ENCODE measurements at places on chromosomes 6 and 20.
A peak's percentile ranks its signal among the peaks of the same experiment; 100 is the strongest.

DNA sequence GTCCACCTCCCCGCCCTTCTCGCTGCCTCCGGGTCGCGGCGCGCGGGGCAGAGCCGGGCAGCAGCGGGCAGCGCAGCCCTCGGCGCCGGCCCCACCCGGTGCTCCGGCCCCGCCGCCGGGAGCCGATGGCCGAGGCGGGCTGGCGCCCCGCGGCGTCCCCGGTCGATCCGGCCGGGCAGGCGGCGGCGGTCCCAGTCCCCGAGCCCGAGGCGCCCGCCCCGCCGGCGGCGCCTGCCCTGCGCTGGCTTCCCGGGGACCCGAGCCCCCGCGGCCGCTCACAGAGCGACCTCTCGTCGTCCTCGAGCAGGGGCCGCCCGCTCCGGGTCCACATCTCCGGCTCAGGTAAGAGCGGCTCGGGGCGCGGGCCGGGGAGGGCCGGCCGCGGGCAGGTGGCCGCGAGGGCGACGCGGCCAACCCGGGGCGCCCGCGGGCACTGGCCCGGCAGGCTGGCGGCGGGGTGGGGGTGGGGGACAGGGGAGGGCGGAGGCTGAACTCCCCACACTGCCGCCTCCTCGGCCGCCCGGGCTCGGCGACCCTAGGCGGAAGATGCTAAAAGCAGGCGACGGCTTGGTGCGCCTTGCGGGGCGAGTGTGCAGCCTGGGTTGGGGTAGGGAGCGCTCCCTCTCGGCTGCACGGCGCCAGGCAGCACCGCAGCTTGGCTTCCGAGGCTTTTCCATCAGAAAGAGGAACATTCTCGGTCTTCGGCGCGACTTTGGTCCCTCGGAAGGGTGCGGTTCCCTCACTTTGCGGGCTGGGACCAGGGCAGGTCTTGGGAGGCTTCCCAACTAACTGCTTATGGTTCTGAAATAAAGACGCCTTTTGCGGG is 25.6 kb upstream of the FUCA2 start:
- no peak for DNase-seq

GRCh38 chr6:112600168-112600567 is 253.0 kb downstream of the RFPL4B start:
- DNase-seq, result no peak

- DNase-seq, result no peak
Measured at GRCh38 chr6:168496997-168497331, 56.0 kb downstream of the SMOC2 start.

- no peak for DNase-seq
Measured at GRCh38 chr6:159400826-159401225, 231.6 kb downstream of the FNDC1 start.

- DNase-seq, result no peak
Measured at GRCh38 chr6:163449076-163449475, 34.6 kb downstream of the QKI start.

- no peak for DNase-seq
Measured at GRCh38 chr6:27693766-27694546, 218.2 kb downstream of the OR2B2 start.

DNA sequence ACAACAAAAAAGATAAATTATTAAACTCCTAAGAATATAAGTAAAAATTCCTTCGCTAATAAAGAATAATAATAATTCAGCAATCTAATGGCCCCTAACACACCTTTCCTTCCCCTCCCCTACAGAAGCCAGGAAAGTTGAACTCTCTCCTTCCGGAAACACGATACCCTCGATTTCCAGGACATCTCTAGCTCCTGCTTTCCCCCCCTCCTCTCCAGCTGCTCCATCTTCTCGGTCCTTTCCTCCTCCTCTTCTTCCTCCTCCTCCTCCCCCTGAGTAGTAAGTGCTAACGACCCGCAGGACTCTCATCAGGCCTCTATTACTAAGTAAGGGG is 603 bp downstream of the TASP1 start:
- DNase-seq, result no peak

GRCh38 chr6:40247516-40248115 is 313.4 kb upstream of the MOCS1 start:
- no peak for DNase-seq

DNA sequence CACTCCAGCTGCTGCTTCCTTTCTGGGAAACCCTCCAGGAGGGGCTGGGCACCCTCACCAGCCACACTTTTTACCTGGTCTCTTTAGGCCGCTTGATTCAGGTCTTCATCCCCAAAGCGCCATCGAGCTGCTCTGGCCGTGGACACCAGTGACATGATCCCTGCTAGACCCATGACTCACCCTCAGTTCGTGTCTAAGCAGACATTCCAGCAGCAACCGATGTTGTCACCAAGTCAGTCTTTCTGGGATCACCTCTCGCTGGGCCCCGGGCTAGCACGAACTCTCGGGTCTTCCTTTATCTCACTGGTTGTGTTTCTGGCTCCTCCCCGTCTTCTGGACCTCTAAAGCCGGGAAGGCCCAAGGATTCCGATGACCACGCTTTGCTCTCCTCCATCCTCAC is 43.0 kb upstream of the GPR31 start:
- no peak for DNase-seq

- DNase-seq, result no peak
Measured at GRCh38 chr6:126293891-126294524, 45.9 kb upstream of the CENPW start.

GRCh38 chr6:13280254-13280653 is 48.1 kb downstream of the TBC1D7 start:
- no peak for DNase-seq

DNA sequence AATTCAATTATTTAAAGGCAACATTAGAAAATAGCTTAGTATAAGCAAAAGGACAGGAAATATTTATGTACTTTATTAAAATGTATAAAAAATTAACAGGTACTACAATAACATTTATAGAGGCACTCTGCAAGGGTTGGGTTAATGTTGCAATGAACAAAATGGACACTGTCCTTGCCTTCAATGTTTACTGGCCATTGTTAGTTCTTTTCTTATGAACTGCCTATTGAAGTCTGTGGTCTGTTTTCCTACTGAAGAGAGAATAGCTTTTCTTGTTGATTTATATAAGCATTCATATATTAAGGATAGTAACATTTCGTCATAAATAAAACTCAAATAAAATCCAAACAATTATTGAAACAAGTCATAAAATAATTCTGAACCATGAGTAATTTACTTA is 135.3 kb upstream of the BEND6 start:
- DNase-seq, result no peak

DNA sequence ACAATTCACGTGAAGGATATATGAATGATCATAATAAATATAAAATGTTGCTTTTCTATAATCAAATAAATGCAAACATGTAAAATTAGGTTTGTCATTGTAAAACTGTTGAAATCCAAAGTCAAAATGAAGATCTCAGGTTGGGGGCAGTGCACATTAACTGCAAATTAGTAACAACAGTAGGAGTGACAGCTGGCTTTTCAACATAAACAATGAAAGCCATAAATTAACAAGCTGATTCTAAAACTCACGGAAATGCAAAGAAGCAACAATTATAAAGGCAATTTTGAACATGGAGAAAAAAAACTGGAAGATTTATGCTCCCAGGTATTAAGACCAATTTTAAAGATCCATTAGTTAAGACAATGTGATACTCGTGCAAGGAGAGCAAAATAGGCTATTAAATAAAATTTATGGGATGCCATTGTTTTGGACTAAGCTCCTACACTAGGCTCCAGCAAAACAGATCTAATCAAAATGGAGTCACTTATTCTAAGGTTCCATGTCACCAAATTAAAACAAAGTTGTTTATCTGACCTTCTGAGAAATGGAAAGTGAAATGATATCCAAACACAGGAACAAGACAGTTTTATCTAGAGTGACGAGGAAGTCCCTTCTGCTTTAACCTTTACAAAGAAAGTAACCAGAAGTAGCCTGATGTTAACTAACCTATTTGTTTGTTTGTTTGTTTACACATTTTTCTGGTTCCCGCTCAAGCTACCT is 770.8 kb downstream of the EPHA7 start:
- DNase-seq, result no peak

GRCh38 chr20:48662711-48663110 is 165.1 kb downstream of the PREX1 start:
- no peak for DNase-seq

DNA sequence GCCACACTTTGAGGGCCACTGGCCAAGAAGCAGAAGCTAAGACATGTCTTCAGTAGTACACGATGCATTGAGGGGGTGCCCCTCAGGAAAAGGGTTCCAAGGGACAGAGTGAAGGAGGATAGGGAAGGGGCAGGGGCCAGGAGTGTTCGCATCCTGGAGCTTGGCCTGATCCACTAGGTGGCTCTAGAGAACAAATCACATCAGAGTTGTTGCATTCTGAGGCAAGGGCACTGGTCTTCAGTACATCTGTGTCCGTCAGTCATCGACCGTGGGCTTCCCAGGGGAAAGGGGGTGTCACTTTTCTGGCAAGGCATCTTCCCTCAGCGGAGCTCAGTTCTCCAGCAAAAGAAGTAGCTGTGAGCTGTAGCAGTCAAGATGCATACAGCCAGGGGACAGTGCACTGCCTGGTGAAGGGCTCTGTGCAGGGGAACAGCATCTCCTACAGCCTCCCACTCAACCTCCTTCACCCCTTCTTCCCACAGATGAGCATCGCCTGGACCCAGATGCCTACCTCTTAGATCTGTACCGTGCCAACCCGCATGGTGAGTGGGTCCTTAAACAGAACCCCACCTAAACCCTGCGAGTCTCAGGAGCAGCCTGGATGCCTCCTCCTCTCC is 47.8 kb downstream of the ARHGAP40 start:
- DNase-seq, result no peak

DNA sequence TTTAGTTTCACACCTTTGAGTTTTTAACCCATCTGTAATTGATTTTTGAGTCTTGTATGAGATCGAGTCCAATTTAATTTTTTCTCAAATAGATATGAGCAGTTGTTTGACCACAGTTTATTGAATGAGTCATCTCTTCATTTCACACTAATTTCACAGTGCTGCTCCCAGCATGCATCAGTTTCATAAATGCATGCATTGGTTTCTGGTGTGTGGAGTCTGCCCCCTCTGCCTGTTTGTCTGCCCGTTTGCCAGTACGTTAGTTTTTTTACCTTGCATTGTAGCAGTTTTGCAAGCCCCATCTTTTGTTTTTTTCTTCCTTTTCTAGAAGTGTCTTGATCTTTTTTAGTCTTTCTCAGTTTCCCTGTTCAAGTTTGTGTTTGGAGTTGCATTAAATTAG is 11.9 kb downstream of the SLX4IP start:
- DNase-seq, result peak; percentile 17

- DNase-seq, result no peak
Measured at GRCh38 chr6:52534966-52535390, 41.9 kb downstream of the TRAM2 start.

DNA sequence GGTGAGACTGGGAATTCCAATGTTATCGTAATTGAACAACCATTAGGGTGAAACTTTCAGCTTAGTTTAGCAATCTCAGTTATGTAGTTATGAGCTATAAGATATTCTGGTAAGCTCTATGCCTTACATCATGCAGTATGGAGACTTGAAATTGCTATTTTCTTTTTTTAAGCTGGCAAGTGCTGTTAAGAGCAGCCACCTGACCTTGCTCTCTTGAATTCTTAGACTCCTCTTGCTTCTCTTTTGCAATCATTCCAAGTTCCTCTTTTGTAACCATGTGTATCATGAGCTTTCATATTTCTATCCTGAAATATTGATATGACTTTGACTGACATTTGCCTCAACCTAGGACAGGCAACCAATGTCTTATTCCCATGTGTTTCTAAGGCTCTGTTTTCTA is 446.3 kb upstream of the SLC35B3 start:
- DNase-seq, result no peak

GRCh38 chr6:35011096-35012041 is 122.3 kb downstream of the ANKS1A start:
- DNase-seq, result no peak

DNA sequence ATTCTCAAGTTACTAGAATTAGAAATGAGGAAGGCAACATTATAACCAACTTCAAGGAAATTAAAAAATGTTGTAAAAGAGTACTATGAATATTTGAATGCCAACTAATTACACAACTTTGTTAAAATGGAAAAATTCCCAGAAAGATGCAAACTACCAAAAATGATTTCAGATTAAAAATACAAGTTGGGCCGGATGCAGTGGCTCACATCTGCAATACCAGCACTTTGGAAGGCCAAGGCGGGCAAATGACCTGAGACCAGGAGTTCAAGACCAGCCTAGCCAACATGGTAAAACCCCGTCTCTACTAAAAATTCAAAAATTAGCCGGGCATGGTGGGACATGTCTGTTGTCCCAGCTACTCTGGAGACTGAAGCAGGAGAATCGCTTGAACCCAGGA is 874.2 kb upstream of the GJE1 start:
- DNase-seq, result no peak

DNA sequence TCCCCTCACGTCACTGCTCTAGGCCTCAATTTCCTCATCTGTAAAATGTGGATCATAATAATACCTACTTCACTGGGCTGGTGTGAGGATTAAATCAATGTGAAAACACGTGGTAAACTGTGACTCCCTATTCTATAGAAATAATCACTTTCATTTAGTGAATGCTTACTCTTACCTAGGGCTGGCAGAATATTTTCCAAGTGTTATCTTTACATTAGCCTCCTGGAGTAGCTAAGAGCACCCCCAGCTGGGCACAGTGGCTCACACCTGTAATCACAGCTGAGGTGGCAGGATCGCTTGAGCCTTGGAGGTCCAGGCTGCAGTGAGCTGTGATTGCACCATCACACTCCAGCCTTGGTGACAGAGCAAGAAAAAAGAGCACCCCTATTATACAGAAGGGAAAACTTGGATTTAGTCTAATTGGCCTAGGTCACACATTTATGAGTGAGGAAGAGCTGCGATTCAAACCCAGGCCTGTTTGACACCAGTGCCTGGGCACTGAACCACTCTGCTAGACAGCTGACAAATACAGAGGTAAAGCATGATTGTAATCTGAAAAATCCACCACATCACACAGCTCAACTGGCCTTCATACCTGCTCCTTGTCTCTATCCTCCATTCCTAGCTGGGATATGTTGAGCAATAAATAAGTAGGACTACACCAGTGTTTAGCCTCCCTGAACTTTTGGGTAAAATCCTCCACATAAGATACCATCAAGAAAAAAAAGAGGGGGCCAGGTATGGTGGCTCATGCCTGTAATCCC is 1.4 kb upstream of the SNTA1 start:
- DNase-seq, result no peak

GRCh38 chr6:155264693-155265320 is 994 bp downstream of the CLDN20 start:
- DNase-seq, result no peak

- no peak for DNase-seq
Measured at GRCh38 chr20:57774111-57774880, 64.5 kb upstream of the PMEPA1 start.

DNA sequence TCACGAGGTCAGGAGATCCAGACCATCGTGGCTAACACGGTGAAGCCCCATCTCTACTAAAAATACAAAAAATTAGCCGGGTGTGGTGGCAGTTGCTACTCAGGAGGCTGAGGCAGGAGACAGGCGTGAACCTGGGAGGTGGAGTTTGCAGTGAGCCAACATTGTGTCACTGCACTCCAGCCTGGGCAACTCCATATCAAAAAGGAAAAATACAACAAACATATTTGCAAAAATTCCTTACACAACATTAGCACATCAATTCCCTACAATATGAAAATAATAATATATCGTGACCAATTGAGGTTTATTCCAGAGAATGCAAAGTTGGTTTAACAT is 38.8 kb upstream of the PLEKHG1 start:
- no peak for DNase-seq

GRCh38 chr6:47162793-47163192 is 120.7 kb upstream of the ADGRF1 start:
- DNase-seq, result no peak

- DNase-seq, result no peak
Measured at GRCh38 chr6:152979116-152979515, 3.7 kb downstream of the FBXO5 start.
